ENCODE measurements at places on chromosomes 2 and 18.

DNA sequence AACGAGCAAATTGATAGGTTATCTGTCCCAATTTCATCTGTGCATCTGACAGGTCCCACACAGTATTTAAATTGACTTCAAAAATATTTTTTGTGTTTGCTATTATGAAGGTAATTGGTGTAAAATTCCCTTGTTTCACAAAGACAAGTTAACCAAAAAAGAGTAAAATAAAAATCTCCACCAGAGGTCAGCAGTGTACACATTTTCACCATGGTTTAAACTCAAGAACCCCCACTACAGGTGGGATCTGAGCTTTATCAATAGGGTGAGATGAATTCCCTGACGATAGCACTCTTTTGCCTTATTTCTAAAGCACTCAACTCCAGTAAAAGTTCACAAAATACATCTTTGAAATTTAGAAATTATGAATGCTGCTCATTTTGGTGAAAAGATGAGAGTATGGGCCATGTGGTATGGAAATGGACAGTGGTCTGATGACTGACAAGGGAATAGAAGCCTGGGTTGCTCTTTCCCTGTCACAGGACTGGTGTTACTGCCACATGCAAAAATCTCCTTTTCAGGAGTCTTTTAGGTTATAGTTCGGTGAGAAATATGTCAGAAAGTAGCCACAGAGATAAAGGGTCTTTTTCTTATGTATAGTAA, 68.0 kb downstream of the SERPINB8 start:
- peak; percentile 72 for DNase-seq

GRCh38 chr2:241569831-241570281, 11.3 kb downstream of the BOK start:
- no peak for DNase-seq

DNA sequence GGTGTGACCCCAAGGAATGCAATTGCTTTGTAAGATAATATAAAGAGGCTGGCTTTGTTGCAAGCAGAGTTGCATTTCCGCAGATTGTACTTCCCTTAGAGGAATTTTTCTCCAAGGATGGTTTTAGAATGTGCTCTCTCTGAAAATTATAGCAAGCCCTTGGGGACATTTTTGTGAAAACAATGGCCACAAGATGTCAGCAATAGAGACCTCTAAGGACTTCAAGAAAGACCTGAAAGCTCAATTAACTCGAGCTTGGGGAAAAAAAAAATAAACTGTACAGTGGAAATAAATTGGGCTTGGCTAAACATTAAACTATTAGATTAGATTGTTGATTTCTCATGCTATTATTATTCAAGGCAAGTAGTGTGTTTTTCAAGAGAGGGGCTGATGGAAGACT, 81.3 kb upstream of the KYNU start:
- peak; percentile 20 for DNase-seq

GRCh38 chr2:233824373-233824772, 30.0 kb downstream of the HJURP start:
- no peak for DNase-seq

- DNase-seq, result no peak
Observed at GRCh38 chr18:24187049-24187448, 48.2 kb downstream of the CABYR start.

DNA sequence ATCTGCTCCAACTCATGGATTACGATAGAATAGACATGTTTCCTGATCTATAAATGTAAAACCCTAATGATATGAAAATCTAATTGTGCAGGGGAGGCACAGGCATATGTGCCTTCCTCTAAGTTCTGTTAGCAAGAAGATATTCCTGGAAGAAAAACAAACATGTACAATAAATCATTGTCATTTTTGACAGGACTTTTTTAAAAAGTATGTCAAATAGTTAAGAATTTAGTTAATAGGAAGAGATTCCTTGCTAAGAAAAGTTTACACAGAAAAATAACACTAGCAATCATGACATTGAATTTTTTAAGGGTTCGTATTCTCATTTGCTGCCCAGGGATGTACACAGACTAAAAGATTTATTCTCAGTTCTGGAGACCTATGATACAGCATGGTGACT, 15.3 kb upstream of the CREB1 start:
- DNase-seq, result no peak

- peak; percentile 72 for DNase-seq
Observed at GRCh38 chr2:240840435-240841060, 20.5 kb upstream of the KIF1A start.

GRCh38 chr18:62522178-62522503, 684 bp upstream of the ZCCHC2 start:
- DNase-seq, result no peak

- no peak for DNase-seq
Observed at GRCh38 chr18:12851716-12852115, 32.3 kb downstream of the PTPN2 start.

DNA sequence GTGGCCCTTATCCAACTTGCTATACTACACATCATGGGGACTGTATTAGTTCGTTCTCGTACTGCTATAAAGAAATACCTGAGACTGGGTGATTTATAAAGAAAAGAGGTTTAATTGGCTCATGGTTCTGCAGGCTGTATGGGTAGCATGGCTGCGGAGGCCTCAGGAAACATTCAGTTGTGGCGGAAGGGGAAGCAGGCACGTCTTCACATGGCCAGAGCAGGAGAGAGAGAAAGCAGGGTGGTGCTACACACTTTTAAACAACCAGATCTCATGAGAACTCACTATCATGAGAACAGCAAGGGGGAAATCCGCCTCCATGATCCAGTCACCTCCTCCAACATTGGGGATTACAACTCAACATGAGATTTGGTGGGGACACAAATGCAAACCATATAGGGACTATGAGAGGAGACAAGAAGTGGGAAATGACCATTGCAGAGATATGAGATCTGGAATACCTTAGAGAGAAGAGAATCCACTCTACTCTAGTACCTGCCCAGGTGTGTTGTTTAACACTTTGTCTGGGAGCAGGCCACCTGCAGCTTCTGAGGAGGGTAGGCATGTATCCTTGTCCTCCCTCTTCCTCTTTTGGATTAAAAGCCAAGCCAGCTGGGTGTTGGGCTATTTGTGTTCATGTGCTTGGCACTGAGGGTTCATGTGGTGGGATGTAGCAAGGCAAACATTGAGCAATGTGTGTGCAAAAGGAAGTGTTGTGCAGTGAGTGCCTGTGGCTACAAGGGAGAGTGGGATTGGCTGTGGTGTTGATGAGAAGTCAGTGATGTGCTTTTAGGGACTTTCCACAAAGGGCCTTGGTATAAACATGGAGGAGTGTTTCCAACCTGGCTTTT, 22.8 kb downstream of the TTLL4 start:
- peak; percentile 39 for DNase-seq

- DNase-seq, result no peak
Observed at GRCh38 chr2:170113168-170113894, 64.6 kb upstream of the MYO3B start.

- no peak for DNase-seq
Observed at GRCh38 chr2:105494683-105495425, 96.0 kb upstream of the FHL2 start.

DNA sequence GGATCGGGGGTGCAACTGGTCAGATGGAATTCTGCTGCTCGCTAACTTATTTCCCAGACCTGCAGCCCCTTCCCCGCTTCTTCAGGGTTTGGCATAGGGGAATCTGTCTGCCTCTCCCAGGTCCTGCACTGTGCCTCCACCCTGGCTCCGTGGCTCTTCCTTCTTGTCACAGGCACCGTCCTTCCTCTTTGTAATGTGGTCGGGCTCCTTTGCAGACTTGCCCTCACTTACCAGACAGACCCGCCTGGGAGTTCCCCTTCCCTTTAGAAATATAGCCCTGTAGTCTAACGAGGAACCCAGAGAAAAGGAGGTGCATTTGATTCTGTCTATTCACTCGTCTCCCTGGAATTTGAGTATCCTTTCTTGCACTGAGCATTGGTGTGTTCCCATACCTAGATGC, 63.9 kb upstream of the PAX8 start:
- DNase-seq, result peak; percentile 27

DNA sequence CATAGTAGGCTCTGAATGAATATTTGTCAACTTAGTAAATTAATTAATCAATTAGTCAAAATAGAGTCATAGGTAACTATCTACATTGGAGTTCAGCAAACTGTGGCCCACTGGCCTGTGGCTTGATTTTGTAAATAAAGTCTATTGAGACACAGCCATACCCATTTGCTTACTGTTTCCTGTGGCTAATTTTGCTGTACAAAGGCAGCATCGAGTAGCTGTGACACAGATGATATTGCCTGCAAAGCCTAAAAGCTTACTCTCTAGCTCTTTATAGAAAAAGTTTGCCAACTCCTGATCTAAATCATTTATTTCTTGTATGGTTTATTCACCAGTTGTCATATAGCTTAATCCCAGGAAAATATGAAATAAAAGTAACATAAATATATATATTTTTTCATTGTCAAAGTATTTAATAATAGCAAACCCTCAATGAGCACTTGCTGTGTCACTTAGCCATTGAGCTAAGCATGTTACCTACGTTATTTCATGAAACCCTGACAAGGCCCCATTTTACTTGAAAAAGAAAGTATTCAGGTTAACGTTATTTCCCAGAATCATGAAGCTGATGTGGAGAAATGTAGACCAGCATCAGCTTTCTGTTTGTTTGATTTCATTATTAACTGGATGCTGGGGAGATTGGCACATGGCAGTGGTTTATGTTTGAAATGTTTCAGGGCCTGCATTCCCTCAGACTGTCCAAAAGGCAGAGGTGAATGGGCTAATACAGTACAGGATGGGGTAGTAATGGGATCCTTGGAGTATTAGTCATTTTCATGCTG, 69.6 kb downstream of the ICOS start:
- peak; percentile 28 for DNase-seq

GRCh38 chr18:7877609-7878008, 310.5 kb downstream of the PTPRM start:
- DNase-seq, result no peak

GRCh38 chr2:90079374-90079773, 1387.9 kb downstream of the RPIA start:
- DNase-seq, result no peak

- no peak for DNase-seq
Observed at GRCh38 chr18:46034230-46034629, 37.8 kb downstream of the PSTPIP2 start.

DNA sequence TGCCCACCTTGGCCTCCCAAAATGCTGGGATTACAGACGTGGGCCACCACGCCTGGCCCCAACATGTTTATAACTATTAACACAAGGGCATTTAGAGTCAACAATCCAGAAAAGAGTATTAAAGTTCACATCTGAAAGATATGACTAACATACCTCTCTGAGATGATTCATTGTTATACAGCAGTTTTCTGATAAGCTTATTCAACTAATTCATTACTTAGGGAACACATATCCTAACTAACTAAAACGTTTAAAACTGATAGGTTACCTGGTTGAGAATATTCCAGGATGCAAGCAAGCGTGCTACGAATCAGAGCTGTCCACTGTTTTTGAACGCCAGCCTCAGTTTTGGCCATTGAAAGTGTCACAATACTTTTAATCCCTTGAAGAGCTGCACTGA, 34.0 kb upstream of the STRN start:
- no peak for DNase-seq

GRCh38 chr2:9331704-9332103, 91.6 kb downstream of the ITGB1BP1 start:
- DNase-seq, result no peak

DNA sequence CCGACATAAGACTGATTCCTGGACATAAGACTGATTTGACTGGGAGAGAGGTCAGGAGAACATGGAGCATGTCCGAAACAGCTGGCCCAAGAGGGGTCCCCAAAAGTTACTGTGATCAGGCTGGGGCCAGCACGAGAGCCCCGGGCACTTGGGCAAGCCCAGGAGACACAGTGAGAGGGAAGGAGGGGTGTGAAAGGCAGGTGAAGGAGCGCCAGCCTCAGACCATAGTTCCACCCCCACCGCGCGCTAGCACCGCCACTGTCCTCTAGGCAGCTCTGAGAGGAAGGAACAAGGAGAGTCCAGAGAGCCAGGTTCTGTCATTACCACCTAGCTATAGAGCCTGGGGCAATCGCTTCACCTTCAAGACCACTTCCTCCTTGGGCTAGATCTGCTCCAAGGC, 78.2 kb upstream of the DAPL1 start:
- no peak for DNase-seq

DNA sequence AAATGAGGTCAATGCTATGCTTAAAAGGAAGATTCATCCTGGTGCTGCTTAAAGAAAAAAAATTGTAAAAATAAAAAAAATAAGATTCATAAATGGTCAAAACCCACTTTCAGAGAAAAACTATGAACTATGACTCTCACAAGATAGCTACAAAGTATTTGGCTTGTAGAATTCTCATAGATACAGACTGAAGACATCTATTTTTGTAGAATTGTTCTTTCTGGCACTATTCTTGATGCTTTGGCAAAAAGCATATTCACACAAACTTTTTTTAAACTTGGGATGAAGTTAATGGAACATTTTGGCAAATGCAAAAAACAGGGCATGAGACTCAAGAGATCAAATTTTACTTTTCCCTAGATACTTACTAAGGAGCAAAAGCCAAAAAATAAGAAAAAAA, 12.5 kb upstream of the ANKRD29 start:
- no peak for DNase-seq

GRCh38 chr2:110780461-110780860, 48.1 kb downstream of the ACOXL start:
- no peak for DNase-seq
